HuH-7.5 (cell line): ENCODE measurements at places on chromosomes 3 and 15.

DNA sequence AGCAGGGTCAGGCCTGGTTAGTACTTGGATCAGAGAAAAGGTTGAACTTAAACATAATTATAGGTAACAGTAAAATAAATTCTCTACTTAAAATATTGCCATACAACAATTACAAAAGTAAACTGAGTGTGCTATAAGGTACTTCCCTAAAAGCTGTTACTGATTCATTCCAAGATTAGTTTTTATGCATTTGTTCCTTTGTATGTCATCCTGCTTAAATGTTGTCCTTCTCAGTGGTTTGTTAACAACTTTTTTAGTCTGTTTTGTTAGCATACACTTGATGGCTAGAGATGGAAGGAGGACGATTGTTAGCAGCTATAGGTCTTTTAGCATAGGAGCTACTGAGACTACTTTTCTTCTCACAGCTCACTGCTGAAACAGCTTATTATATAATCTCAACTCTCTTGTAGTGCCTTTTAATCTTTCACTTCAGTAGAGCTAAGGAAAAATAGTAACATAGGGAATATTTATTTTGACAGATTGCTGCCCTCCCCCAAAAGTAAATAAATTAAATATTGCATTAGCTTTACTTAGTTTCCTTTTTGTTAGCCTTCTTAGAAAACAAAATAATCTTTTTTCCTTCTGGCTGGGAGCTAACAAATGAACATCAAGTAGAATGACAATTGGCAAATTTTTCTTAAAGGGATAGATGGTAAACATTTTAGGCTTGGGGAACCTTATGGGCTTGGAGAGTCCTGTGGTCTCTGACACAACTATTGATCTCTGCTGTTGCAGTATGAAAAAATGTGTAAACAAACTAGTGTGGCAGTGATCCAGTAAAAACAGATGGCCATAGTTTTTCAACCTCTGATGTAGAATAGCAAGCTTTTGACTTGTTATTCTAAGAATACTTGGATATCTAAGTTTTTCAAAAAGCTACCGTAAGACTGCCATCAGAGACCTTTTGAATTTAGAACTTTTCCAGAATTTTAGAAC lies 39.5 kb downstream of the USP8 start:
- no peak for DNase-seq

GRCh38 chr3:69288161-69288895 lies 97.6 kb downstream of the FRMD4B start:
- no peak for DNase-seq

GRCh38 chr15:78399091-78399490 lies 38.9 kb upstream of the IREB2 start:
- no peak for DNase-seq

- no peak for DNase-seq
Measured at GRCh38 chr15:81660976-81661375, 287.0 kb upstream of the TMC3 start.

- no peak for DNase-seq
Measured at GRCh38 chr15:63029676-63030075, 12.9 kb upstream of the TPM1 start.

- DNase-seq = no peak
Measured at GRCh38 chr3:42180901-42181300, 85.1 kb downstream of the CCK start.

GRCh38 chr15:26690778-26691177 lies 82.1 kb downstream of the GABRB3 start:
- DNase-seq = no peak

- DNase-seq = no peak
Measured at GRCh38 chr15:75775296-75776064, 62.8 kb upstream of the CSPG4 start.

GRCh38 chr3:8658306-8659212 lies 14.0 kb upstream of the SSUH2 start:
- peak; percentile 65 for DNase-seq

- no peak for DNase-seq
Measured at GRCh38 chr3:120227710-120228347, 57.2 kb downstream of the GPR156 start.

GRCh38 chr15:38555686-38556334 lies 8.8 kb downstream of the RASGRP1 start:
- no peak for DNase-seq

DNA sequence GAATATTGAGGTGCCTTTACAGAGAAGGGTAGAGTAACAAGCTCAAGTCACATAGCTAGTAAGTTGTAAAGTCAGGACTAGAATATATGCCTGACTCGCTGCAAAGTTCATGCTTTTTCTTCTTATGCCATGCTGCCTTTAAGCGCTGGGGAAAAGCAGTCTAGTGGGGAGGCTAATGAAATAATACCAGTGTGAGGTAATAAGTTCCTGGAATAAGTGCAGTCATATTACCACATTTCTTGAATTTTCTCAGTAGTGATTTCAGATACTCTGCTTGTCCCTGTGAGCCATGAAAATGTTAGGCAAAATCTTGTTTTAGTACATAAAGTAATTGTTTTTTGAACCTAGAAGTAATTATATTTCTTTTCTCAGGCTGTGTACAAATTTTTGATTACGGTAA lies 71.8 kb downstream of the SYN2 start:
- DNase-seq = no peak

GRCh38 chr3:46897829-46898320 lies 20.4 kb downstream of the PTH1R start:
- DNase-seq = no peak

DNA sequence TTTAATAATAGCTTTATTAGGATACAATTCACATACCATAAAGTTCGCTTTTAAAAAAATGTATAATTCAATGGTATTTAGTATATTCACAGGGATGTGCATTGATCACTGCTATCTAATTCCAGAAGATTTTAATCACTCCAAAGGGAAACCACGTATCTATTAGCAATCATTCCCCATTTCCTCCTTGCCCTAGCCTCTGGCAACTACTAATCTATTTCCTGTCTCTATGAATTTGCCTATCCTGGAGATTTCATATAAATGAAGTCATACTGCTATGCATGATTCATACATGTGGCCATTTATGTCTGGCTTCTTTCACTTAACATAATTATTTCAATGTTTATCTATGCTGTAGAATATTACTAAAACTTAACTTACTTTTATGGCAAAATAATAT lies 32.0 kb upstream of the CASR start:
- DNase-seq = no peak

GRCh38 chr3:28467414-28467813 lies 118.8 kb upstream of the AZI2 start:
- DNase-seq = no peak

GRCh38 chr15:97992823-97993222 lies 32.3 kb downstream of the ARRDC4 start:
- no peak for DNase-seq

DNA sequence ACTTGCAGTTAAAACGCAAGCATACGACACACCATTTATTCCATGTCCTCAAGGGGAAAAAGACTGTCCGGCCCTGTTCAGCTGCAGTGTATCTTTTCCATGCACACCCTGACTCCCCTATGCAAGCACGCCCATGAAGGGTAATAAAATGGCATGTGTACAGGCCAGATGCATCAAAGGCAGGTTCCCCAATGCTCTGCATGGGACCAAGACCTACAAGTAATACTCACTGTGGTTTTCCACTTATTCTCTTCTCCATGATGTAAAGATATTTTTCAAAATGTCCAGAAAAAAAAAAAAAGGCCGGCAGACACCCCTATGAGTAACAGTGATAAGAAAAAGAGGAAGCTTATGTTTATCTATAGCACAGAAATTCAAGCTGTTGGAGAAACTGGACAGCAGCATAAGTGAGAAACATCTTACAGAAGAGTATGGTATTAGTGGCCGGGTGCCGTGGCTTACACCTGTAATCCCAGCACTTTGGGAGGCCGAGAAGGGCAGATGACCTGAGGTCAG lies 70.8 kb downstream of the MCF2L2 start:
- DNase-seq = no peak

- no peak for DNase-seq
Measured at GRCh38 chr3:12025584-12025983, 21.4 kb downstream of the SYN2 start.

GRCh38 chr15:69290346-69291164 lies 8.2 kb upstream of the PAQR5 start:
- no peak for DNase-seq

GRCh38 chr15:78854833-78855372 lies 17.8 kb upstream of the MORF4L1 start:
- DNase-seq = no peak

- no peak for DNase-seq
Measured at GRCh38 chr3:79339846-79340245, 428.0 kb downstream of the ROBO1 start.

DNA sequence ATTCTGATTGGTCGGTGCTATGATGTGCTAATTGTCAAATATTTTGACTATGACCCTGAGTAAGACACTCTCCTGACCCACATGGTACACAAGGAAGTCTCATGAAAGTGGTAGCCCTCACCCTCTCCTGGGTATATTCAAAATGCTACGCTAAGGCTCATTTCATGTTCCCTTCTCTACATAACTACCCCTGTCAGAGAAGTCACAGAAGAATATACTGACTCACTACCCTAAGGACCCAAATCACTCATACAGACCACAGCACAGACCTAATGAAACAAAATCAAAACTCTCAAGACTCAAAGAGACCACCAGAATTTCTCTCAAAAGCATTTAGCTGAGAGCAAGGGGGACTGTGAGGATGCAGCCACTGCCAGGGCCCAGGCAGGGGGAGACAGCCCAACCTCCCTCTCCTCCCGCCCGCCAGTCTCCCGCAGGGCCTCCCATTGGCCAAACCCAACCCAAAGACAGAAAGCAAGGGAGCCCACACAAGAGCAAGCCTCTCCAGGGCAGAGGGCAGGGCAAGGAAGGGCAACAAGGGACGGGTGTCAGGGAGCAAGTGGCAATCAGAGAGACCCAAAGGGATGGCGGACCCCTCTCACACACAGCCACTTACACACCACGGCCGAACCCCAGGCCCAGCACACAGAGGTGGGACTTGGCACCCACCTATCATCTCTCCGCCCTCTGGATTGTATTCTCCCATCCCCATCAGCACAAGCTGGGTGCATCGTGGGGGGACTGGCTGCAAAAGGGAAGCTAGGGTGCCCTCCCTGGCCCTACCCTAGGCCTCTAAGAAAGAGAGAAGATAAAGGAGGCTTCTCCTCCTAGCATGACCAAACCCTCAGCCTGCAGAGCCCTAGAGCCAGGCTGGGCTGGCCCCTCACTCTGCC lies 41.6 kb downstream of the MEGF11 start:
- no peak for DNase-seq

GRCh38 chr15:77864211-77865105 lies 213.1 kb downstream of the TBC1D2B start:
- DNase-seq = no peak

GRCh38 chr15:67685008-67685599 lies 140.2 kb upstream of the SKOR1 start:
- DNase-seq = peak; percentile 7

DNA sequence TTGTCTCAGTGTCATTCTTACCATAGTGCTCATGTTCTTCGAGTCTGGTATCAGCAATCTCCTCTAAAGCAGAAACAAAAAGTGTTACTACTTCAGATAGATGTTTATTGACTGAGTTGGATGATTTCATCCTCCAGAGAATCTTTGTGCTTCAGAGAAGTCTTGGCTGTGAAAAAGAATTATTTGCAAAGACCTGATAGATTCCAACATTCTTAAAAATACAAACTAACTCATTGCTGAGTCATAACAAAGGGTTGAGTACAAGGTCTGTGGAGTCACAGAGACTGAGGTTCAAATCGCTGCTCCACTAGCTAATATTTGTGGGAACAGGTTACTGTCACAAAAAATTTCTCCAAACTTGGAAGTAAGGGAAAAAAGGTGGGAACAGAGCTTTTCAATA lies 9.0 kb upstream of the STRIT1 start:
- DNase-seq = no peak

- DNase-seq = no peak
Measured at GRCh38 chr3:80097674-80098073, 329.9 kb upstream of the ROBO1 start.

GRCh38 chr3:59873576-59874230 lies 823.9 kb upstream of the CFAP20DC start:
- DNase-seq = no peak

- peak; percentile 75 for DNase-seq
Measured at GRCh38 chr3:133663569-133664313, 2.0 kb upstream of the TOPBP1 start.

DNA sequence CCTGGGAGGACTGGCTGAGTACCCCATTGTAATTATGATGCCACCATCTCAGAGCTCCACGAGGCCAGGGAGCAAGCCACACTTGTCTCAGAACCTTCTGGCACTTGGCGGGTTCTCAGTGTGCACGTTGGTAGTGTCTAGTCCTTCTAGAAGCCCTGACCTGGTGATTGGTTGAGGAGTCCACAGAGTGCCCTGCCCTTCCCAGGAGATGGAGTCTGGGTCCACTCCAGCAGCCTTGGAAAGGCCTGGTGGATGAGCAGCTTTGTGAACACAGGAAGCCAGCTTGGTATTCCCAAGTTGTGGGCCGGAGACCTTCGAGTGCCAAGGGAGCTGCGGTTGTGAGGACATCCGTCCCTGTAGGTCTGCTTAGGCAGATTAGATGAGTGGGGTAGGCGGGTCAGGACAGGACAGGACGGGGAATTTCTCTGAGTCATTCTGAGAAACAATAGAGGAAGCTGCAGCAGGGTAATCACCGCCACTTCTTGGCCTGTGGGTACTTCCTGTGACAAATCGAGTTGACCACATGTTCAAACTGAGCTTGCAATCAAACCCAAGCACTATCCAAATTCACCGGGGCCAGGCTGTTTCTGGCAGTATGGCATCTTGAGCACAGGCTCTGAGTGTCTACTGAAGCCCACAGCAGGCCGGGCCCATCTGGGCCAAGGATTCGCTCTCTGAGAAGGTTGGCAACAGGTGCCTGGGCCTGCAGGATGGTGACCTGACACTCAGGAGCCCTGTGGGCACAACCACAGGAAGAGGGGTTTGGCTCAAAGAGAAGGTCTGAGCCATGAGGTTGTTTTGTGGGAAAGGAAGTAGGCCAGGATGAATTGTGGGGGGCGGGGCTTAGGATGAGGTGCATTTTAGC lies 71.5 kb upstream of the PLXNA1 start:
- no peak for DNase-seq

DNA sequence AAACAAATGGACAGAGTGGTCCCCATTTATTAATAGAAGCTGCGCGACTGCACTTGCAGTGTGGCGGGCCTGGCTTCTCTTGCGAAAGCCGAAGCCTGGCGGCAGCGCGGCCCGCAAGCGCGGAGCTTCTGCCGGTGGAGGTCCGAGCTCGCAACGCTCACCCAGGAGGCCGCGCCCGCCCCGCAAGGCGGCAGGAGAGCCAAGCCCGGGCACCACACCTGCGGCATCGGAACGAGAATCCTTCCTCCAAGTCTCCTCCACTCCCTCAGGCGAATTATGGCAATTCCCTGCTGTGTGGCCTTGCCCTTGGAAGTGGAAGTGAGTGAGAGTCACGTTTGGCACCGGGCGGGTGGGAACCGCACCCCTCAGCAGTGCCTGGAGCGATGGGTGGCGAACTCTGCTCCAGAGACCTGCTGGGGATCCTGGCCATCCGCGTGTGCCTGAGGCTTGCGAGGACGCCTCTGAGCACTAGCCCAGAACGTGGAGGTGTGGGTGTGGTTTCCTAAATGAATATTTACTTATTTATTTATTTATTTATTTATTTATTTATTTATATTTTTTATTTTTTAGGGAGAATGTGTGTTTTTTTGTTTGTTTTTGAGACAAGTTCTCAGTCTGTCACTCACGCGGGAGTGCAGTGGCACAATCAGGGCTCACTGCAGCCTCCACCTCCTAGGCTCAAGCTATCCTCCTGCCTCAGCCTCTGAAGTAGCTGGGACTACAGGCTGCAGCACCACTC lies 133.7 kb upstream of the UBE2E1 start:
- DNase-seq = no peak
